ENCODE measurements at places on chromosomes 5 and 9.

- no peak for DNase-seq
Observed at GRCh38 chr5:121872856-121873255, 21.2 kb downstream of the FTMT start.

DNA sequence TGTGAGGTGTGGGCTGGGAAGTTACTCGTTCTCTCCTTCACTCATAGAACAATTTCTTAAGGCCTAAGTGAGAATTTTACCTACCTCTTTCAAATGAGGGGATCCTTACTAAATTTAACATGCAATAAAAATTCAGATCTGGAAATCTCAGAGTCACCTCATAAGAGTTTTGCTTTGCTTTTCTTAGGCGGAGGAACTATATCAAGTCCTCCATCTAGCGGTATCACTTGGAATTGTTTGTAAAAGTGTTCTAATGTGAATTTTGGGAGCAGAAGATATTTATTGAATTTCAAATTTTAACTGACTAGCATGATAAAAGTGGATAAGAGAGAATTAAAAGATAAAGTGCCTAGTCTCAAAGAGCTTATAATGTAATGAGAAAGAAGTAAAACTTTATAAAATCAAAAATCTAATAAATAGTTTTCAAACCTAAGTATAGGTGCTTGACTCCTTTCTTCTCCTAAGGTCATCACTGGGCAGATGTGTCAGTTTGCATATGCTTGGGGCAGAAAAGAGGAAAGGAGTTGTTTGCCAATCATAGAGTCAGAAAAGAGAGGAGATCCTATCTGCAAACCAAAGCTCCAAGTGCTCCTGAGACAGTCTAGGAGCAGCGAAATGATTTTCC is 145.7 kb upstream of the DAB2 start:
- DNase-seq, result no peak

GRCh38 chr9:99253134-99253533 is 31.1 kb downstream of the SEC61B start:
- DNase-seq, result no peak

GRCh38 chr5:14183187-14183939 is 40.2 kb downstream of the TRIO start:
- no peak for DNase-seq

DNA sequence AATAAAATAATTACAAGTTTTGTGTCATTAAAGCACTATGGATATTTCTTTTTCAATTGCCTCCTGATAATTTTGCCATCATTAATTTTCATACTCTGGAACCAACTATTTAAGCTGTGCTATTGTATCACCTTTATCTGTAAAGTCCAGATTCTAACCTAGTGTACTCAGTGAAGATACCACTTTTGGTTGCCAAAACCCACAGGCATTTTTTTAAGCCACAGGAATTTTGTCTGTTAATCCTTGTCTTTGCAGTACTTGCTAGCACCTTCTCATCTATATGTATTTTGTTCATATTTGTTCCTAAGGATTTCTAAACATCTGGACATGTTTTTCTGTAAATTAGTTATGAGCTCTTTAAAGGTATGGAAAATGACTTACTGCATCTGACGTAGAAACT is 481.4 kb upstream of the DAB2 start:
- no peak for DNase-seq

DNA sequence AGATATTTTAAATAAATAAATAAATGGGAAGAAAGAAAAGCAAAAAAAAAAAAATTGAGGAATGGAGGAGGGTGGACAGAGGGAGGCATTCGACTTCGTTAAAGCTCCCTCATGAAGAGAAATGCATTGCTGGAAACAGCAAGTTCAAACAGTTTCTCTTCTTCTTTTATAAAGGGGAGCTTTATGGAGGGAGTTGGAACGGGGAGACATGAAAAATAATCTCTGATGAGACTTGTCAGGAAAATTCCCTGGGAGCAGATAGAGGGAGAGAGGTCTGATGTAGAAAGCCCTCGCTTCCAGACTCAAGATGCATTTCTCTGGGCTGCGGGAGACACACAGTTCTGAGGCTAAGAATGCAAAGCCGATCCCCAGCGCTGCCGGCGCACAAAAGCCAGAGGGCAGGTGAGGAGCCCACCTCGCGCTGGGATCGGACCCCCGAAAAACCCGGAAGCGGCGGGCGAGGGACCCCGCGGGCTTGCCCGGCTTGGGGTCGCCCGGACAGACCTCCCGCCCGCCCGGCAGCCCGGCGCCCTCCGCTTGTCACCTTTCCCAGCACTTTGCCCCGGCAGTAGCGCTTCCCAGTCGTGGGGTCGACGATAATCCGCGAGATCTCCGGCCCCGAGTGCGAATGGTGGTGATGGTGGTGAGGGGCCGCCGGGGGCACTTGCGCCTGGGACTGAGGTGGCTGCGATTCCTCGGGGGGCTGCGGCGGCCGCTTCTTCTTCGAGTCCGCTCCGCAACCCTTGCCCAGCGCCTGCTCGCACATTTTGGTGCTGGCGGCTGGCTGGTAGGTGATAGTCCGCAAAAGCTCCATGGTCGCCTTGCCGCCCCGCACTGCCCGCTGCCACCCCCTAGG is 512 bp downstream of the PLK2 start:
- no peak for DNase-seq

DNA sequence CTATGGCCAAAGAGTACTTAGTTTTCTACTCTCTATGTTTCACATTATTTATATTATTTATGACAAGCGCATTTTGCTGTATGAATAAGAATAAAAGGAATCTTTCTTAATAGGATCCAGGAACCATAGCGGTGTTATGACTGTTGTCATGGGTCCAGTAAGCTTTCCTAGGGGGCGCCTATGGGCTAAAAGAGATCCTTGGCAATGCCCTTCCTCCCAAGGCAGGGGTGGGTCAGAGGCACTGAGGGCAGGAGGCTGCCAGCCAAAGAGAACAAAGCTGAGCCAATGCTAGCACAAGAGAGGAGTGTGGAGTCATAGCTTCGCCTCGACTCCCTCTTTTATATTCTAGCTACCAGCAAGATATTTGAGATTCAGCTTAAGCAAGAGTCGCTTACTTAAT is 98.4 kb upstream of the GNAQ start:
- no peak for DNase-seq

- no peak for DNase-seq
Observed at GRCh38 chr5:135735831-135736230, 98.6 kb upstream of the SLC25A48 start.

DNA sequence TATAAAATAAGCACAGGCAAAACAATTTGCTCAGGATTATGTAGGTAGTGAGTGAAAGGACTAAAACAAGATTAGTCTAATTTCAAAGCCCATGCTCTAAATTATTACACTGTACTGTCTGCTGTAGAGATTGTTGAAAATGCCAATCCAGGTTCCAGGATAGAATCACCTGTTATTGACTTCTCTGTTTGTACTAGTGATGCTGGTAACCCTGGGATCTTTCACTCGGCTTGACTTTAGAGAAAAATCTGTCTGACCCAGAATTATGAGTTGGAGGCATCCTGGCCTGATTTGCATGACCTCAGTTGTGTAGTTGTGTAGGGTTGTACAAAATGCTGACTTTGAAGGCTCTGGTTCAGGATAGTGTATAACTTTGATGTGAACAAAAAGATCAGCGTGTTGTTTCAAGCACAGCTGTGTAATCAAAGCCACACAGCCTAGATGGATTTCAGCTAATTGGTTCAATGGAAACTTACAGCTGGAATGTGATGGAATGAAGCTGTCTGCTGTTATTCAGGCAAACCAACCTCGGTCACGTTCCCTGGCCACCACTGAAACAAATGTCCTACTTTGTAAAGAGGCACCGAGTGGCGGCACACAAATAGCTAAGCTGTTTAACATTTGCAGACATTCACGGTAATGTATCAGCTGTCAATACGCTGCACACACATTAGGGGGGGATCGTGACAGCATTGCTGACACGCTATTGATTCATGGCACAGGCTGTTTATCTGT is 340.3 kb downstream of the KCTD16 start:
- DNase-seq, result no peak

GRCh38 chr5:137129886-137130680 is 369.0 kb downstream of the SPOCK1 start:
- DNase-seq, result no peak

- DNase-seq, result no peak
Observed at GRCh38 chr9:101388507-101388993, 3.7 kb upstream of the BAAT start.

- no peak for DNase-seq
Observed at GRCh38 chr5:154329062-154329461, 116.7 kb upstream of the SAP30L start.

DNA sequence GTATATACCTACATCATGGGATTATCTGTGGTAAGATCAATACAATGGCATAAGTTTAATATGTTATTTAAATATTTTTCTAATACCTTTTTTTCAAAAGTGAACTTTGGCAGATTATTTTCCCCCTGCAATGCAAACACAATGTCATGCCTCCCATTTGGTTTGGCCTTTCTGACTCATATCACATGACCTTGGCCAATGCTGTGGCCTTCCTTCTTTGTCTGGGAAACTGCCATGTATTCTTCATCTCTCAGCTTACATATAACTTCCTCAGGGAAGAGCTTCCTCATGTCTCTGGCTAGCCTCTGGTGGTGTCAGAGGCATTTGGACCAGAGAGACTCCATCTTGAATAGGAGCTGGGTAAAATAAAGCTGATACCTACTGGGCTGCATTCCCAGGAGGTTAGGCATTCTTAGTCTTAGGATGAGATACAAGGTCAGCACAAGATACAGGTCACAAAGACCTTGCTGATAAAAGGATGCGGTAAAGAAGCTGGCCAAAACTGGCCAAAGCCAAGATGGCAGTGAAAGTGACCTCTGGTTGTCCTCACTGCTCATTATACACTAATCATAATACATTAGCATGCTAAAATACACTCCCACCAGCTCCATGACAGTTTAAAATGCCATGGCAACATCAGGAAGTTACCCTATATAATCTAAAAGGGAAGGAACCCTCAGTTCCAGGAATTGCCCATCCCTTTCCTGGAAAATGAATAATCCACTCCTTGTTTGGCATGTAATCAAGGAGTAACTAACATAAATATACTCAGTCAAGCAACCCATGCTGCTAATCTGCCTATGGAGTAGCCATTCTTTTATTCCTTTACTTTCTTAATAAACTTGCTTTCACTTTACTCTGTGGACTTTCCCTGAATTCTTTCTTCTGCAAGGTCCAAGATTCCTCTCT is 76.0 kb downstream of the C9orf153 start:
- no peak for DNase-seq

DNA sequence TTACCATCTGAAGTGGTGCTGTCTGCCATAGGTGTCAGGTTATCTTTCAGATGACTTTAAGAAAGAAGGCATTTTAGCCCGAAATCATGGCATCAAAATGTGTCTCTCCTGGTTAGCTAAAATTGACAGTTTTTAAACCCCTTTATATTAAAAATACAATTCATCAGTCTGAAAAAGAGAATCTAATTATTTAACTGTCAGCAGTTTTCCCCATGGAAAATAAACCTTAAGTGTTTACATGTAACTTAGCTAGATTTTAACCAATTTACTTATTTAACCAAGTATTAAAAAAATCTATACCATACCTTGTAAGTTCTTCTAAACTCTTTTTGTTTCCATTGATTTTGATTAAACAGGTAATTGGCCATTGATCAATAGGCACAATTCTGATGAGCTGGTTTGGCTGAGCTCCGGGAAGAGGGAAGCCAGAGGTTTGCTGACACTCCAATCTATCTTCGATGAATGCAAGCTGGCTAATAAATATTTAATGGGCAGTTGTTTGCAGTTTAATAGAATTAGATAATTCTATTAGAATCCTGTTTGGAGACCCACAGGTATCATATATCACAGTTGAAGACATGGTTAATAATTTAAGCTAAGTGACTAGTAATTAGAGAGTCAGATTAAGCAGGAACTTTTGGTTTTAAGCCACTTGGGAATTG is 114.0 kb downstream of the MAT2B start:
- no peak for DNase-seq

- DNase-seq, result no peak
Observed at GRCh38 chr5:34721327-34721726, 65.2 kb downstream of the RAI14 start.

DNA sequence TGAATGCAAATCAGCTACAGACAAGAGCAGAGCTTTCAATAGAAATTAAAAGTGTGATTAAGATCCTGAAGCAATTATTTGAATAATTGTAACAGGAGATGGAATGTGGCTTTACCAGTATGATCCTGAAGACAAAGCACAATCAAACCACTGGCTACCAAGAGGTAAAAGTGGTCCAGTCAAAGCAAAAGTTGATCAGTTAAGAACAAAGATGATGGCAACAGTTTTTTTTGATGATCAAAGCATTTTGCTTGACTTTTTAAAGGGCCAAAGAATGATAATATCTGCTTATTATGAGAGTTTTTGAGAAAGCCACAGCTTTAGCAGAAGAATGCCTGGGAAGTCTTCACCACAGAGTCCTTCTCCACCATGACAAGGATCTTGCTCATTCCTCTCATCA is 409.2 kb downstream of the CSNK1G3 start:
- DNase-seq, result no peak

DNA sequence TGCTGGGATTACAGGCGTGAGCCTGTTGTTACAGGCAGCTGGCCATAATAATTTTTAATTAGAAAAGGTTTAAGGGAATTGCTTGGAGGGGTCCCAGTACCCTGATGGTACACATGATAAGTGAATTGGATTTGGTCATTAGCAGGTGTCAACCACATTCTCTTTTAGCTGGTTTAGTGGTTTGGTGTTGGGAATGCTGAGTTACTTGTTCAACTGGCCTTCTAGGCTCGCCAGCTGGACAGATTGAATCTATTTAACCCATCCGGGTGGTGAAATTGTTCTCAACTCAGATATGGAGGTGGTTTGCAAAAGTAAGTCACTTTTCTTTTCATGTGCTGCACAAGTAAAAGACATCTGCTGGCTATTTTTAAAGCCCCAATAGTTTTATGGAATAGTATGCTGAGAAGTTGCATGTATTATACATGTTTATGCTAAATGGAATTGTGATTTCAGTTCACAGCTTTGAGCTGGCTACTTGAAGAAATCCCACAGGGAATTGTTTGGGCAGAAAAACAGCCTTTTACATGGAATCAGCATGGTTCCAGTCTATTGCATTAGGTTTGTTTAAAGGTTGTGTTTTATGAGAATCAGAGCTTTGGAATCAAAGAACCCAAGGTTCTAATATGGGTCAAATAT is 149.8 kb upstream of the SLC28A3 start:
- no peak for DNase-seq

- no peak for DNase-seq
Observed at GRCh38 chr5:30809933-30810332, 383.6 kb upstream of the CDH6 start.

DNA sequence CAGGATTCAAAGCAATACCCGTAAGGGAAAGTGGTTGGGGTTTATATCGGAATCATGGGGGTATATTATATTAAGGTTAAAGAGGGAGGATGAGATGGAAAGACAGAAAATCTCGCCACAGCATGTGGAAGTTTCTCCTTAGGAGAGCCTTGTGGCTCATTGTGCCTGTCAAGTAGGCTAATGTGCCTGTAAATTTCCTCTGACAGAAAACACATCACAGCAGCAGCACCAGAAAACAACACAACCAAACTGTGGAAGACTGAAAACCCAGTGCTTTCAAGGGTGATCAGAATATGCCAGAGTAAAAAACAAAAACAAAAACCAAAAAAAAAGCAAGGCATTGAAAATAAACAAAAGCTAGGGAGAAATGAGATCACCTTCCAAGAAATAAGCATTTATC is 11.3 kb upstream of the MAN2A1 start:
- DNase-seq, result no peak

- no peak for DNase-seq
Observed at GRCh38 chr5:17951392-17952169, 317.3 kb downstream of the TAF11L14 start.
